RKO (cell line): ENCODE measurements at places on chromosomes 4 and X.
A peak's percentile ranks its signal among the peaks of the same experiment; 100 is the strongest.

GRCh38 chr4:53852343-53852742 is 212.1 kb downstream of the CHIC2 start:
- no peak for DNase-seq

- DNase-seq = peak; percentile 61
Observed at GRCh38 chrX:84046403-84046984, 141.5 kb downstream of the RPS6KA6 start.

- DNase-seq = no peak
Observed at GRCh38 chr4:59200992-59201391, 1999.1 kb upstream of the ADGRL3 start.

GRCh38 chr4:53455766-53456165 is 78.3 kb downstream of the FIP1L1 start:
- DNase-seq = no peak

GRCh38 chr4:159608436-159608835 is 505.6 kb downstream of the RAPGEF2 start:
- DNase-seq = no peak

GRCh38 chr4:91916219-91916618 is 387.5 kb upstream of the GRID2 start:
- DNase-seq = no peak

DNA sequence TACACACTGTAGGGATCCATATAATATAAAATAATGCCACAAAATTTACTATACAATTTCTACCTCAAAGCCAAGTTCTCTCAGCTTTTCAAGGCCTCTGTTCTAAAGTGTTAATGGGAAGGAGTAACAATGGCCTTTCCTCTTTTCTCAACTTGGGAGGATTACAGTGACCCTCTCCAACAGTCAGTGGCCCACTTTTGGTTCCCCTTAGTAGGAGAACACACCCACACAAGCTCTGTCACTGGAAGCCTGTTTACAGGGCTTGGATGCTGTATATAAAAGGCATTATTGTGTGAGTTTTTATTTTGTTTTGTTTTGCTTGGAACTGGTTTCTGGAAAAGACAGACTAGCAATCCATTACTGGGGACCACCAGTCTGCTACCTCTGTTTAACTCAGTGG is 1.8 kb downstream of the ARHGEF6 start:
- DNase-seq = no peak

- DNase-seq = no peak
Observed at GRCh38 chrX:10533696-10534365, 86.6 kb downstream of the MID1 start.

GRCh38 chrX:153576961-153577360 is 22.0 kb downstream of the CCNQ start:
- no peak for DNase-seq

DNA sequence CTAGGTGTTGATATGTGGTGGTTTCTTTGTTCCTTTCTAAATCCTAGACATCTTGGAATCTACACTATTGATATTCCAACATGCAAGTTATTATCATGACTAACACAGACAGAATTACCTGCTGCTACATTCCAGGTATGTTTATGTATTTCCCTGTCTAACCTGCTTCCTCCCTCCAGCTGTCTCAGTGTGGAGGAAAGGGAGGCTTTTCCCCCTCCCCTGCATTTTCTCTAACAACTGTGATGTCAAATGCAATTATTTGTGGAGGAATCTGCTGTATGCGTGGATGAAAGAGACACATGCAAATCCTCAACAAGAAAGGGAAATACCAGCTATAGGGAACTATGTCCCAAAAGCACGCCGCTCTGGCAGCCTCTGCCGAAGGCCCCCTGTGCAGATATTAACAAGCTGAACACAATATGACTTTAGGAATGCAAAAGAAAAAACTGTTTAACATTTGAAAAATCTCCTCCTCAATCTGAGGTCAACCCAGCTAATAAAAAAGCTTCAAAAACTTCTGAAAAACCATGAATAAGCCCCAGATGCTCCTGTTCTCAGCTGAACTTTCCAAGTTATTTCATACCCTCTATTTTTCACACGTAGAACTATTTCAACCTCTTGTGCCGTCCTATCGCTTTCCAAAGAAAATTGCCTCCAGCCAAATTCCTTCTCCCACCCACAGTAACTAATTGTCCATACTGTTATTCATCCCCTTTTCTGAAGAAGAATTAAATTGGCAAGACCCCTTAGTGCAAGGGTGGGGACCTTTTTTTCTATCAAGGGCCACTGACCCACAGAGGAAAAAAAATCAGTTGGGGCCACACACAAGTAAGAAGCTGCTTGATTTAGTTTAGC is 225.1 kb upstream of the GPC4 start:
- DNase-seq = no peak

GRCh38 chrX:17527135-17527701 is 152.2 kb downstream of the NHS start:
- DNase-seq = no peak

- DNase-seq = no peak
Observed at GRCh38 chr4:133593764-133594163, 444.7 kb downstream of the PCDH10 start.

GRCh38 chrX:2638279-2638678 is 52.8 kb upstream of the CD99 start:
- no peak for DNase-seq

- DNase-seq = no peak
Observed at GRCh38 chr4:87559090-87559837, 30.1 kb upstream of the SPARCL1 start.

DNA sequence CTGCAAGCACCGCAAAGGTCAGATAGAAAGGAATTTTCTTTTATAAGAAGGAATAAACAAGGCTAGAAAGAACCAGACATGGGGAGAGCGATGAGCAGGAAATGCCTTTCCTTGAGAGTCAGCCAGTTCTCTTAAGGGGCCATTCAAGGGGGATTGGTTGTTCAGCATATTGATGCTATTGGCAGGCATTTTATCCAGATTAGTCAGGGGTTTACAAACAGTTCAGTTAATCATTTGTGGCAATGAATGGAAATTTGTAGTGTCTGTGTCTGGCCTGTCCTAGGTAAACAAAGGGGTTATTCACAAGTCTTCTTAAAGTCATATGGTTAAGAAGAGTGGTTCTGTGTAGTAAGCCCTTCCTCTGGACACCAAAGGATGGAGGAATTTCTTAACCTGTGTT is 184.7 kb upstream of the FRMPD4 start:
- DNase-seq = peak; percentile 1

DNA sequence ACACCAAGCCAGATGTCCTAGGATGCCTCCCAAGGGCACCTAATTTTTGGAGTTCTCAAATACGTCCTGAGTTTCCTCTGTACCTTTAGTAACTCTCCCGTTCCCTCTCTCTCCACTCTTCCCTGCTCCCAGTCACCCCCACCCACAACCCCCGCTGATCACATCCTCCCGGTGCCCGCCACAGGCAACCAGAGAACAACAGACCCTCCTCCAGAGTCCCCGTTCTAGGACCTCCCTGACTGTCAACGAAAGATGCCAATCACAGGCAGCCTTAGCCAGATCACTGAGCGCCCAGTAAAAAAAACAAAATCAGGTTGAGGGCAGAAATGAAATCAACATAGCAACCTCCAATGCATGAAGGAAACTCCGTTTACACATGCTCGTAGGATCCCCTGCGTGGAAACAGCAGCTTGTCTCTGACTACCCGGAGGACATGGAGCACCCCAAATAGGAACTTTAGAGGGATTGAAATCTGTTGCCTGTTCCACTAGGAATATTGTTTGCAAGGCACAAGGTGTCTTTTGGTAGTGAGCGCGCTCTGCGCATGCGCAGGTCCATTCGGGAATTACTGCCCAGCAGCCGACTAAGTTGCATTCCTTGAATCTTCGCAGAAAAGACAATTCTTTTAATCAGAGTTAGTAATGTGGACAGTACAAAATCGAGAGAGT is at the start of gene GABRB1:
Gene GABRB1, plus strand, starts transcription at position 557 of the 668 bp plus-strand sequence.
- no peak for DNase-seq

DNA sequence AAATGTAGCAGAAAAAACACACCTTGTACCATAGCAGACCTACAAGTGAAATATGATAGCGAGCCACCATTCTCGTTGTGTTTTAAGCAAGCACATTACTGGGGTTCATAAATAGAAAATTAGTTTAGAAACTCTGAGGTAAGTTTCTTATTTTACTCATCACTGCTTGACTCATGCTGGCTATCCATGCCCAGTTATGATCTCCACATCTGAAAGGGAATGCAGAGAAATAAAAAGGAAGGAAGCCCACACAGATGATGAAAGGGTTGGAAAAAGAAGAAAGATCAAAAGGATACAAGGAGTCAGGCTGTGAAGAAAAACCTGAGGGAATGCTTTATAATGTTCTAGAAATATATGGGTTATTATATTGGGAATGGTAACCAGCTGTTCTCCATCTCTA is 54.5 kb downstream of the CAMK2D start:
- no peak for DNase-seq

DNA sequence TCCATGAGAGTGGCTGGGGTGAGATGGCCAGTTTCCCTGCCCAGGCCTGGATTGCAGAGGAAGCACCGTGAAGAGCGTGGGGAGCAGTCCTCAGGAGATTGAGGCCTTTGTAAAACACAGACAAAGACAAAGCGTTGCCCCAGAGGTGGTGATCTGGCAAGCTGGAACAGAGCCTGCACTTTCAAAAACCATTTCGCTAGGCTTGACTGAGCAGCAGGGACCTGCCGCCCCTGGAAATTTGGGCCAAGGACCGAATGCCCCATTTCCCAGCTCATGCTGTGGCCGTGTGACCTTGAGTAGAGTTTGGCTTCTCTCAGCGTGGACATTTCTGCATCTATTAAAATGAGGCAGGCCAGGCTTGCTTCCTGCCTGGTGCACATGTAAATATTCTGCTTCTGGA is 381.4 kb downstream of the BCOR start:
- no peak for DNase-seq

- no peak for DNase-seq
Observed at GRCh38 chr4:145417348-145418130, 64.1 kb upstream of the SMAD1 start.

DNA sequence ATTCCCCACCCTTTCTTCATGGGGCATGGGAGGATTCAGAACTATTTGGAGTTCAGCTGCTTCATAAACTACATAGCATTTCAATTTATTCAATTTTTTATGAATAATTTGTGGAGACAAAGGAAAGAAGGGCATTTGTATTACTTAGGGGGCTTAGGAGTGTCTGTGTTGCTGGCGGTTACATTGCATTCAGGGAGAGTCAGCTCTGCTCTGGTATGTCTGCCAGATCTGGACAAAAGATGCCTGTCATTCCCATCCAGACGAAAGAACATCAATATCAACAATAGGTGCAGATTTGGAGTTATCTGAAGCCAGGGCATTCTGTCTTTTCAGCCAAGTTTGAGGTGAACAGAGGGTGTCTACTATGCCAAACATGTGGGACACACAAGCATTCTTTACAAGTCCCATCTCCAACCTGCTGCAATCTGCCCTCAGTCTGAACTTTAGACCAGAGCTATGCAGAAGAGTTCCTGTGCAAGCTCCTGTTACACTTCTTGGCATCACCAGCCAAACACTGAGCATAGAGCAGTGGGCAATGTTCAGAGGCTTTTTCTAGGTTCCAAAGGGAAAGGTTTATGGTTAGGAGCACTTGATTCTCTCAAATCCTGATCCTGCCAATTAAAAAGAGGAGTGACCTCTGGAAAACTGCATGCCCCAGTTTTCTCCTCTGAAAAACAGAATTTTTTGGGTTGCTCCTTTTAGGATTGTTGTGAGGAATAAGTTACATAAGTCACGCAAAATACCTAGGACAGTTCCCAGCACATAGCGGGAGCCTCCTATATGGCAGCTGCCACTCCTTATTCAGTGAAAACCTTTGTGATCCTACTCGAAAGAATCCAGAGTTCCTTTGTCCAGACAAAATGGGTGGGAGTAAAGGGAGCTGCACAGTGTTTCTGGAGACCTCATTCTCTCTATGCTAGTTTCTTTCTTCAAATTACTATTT is 719.5 kb upstream of the SLIT2 start:
- DNase-seq = no peak

GRCh38 chrX:15903186-15903681 is 48.6 kb upstream of the AP1S2 start:
- DNase-seq = no peak

DNA sequence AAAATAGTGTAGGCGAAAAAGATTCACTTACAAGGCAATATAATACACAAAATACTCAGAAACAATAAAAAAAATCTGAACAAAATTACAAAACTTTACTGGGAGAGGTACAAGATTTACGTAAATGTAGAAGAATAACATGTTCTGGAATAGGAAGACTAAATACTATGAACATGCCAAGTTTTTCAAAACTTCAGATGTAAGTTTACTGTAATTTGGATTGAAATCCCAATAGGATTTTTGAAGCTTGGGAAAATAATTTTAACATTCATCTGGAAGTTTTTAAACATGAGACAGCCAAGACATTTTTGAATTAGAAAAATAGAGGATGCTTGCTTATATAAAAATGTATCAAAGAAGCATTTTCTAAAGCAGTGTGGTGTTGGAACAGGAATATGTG is 30.5 kb upstream of the CT83 start:
- no peak for DNase-seq

GRCh38 chrX:119672426-119672825 is 20.5 kb downstream of the SEPTIN6 start:
- DNase-seq = no peak

GRCh38 chr4:118351851-118352827 is 664 bp downstream of the PRSS12 start:
- peak; percentile 15 for DNase-seq

GRCh38 chrX:115297189-115297588 is 7.7 kb downstream of the LUZP4 start:
- no peak for DNase-seq

- DNase-seq = peak; percentile 37
Observed at GRCh38 chrX:41350150-41350975, 16.4 kb downstream of the DDX3X start.

GRCh38 chrX:121635141-121635540 is 587.7 kb downstream of the GLUD2 start:
- DNase-seq = no peak

- no peak for DNase-seq
Observed at GRCh38 chr4:105875233-105875632, 20.0 kb upstream of the NPNT start.

DNA sequence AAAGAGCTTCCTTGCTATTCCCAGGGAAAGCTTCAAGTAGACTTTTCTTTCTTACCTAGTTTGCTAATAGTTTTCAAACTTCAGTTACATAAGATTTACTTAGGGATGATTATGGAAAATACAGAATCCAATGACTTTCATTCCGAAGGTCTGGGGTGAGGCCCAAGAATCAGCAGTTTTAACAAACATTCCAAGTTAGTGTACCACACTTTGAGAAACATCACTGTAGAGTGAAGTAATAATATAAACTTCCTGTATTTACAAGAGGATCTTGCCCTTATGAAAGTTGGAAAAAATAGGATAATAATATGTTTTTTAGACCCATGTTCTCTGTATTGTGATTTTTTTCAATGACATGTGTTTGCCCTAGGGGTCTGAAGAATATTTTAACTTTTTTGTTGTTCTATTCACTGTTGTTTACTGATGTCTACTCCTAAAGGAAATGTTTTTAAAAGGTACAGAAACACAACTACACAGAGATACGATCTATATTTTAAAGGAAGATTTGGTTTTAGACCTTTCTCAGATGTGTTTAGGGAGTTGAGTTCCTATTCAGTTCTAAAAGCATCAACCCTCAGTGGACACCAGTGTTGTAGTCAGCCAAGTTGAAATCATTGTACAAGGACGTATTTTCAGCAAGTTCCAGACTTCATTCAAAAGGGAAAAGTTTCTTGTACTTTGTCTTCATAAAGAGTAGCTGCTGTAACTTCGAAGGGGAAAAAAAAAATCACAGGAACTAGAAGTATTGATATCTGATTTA is 295.8 kb upstream of the SLC7A11 start:
- DNase-seq = no peak

- DNase-seq = no peak
Observed at GRCh38 chr4:108849611-108850168, 86.8 kb upstream of the ETNPPL start.

- no peak for DNase-seq
Observed at GRCh38 chr4:54695788-54696187, 38.0 kb downstream of the KIT start.
